ENCODE measurements at places on chromosomes 7 and 10. TPM values are rescaled to one million over a fixed set of nuclear protein-coding genes. Genes with fewer than 3 reads are reported as not detected.

The OR6B1 gene
- not detected for total RNA-seq

DNA sequence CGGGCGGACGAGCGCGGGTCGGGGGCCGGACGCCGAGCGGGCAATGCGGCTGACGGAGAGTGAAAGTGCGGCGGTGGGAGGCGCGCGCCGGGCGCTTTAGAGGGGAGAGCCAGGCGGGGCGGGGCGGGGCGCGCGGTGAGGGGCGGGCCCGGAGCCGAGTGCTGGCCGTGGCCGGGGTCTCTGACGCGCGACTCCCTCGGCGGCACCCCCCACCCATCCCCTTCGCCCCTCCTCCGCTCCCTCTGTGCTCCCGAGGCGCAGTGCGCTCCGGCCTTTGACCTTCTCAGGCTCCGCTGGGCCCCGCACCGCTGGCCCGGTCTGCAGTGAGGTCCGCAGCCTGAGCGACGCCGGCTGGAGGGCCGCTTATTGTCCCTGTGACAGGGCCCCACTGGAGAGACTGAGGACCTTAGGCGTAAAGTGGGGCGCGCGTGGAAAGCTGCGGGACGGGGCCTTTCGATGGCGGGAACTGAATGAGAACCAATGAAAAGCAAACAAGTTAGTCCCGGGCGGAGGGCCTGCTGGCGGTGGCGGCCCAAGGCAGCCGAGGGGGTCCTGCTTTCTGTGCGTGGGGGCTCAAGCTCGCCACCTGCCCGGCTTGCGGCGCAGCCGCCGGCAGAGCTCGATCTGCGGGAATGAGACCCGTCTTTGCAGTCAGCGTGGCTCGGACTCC, at the start of gene CXCL12:
Gene CXCL12 (minus strand): TSS at position 72 of the 670 bp plus-strand sequence. CDS start 92 bp downstream, outside the sequence.
- H3K27ac ChIP-seq = peak within 1 kb of the TSS; percentile 78
- H3K27me3 ChIP-seq = no peaks in the 10 kb centered on the region
- DNase-seq = no peak
- no peaks in the 10 kb centered on the region for H3K36me3 ChIP-seq

DNA sequence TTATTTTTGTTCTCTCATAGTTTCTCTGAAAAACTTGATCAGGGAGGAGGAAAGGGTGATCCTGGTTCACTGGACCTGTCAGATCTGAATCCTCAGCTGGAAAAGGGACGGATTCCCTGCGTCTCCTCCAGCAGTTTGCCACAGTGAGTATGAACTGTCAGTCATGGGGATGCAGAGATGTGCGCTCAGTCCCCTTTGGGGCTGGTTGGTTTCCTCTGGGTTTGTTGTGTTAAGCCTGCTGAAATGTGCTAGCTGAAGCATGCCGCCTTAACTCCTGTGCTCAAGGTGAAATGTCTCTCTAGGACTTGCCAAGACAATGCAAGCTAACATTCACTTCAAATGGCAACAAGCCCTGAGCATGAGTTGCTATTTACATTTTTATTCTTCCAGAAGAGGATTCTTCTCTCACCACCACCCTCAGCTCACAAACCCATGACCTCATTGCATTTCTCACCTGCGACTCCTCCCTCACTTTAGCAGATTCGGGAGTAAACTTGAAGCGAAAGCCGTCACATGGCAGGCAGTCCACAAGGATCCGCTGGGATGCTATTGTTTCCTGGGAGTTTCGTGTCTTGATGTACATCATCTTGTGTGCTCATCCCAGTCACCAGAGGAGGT, 192.9 kb upstream of the FZD8 start:
- no peaks in the 10 kb centered on the region for H3K27me3 ChIP-seq
- H3K27ac ChIP-seq = no peak overlapping the region
- no peaks in the 10 kb centered on the region for H3K36me3 ChIP-seq
- DNase-seq = no peak
- no peaks in the 10 kb centered on the region for H3K4me1 ChIP-seq

DNA sequence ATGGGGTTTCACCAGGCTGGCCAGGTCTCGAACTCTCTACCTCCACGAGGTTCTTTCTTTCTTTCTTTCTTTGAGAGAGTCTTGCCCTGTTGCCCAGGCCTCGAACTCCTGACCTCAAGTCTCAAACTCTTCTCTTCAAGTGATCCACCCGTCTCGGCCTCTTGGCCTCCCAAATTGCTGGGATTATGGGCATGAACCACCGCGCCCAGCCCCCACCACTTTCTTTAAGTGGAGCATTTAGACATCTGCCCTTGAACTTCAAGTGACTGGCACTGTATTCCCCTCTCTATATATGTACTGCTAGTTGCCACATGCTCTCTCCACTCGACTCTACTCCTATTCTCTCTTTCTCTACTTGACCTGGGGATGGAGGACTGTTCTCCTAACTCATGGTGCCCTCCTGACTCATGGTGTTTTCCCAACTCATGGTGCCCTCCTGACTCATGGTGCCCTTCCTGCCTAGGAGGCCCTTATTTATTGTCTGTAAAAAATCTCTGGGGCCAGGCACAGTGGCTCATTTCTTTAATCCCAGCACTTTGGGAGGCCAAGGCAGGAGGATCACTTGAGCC, 19.3 kb upstream of the ACHE start:
- no peaks in the 10 kb centered on the region for H3K27me3 ChIP-seq
- H3K4me3 ChIP-seq = no peak overlapping the region
- H3K27ac ChIP-seq = no peak overlapping the region
- no peaks in the 10 kb centered on the region for H3K4me1 ChIP-seq
- no peak for DNase-seq

DNA sequence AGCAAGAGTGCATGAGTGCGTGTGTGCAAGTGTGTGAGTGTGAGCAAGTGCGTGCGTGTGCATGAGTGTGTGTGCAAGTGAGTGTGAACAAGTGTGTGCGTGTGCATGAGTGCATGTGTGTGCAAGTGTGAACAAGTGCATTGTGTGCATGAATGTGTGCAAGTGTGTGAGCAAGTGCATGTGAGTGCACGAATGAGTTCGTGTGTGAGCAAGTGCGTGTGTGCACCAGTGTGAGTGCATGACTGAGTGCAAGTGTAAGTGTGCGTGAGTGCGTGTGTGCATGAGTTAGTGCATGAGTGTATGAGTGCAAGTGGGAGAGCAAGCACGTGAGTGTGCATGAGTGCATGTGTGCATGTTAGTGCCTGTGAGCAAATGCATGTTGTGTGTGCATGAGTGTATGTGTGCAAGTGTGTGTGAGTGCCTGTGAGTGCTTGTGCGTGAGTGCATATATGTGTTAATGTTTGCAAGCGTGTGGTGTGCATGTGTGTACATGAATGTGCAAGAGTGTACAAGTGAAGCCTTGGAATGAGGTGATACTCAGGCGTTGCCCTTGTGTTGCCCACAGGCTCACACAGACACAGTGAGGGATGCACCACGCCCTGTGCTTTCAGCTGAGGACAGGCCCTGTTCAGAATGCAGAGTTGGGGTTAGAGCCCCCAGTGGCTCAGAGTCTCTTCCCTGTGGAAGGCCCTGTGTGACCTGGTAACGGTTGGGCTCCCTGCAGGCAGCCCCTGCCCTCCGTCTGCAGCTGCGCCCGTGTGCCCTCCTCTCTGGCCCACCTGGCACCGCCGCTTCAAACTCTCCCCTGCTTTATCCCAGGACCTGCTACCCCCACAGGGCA, 97.1 kb downstream of the NKX6-2 start:
- DNase-seq = no peak
- no peak overlapping the region for H3K27ac ChIP-seq
- peaks cover 33% of the 10 kb centered on the region for H3K4me1 ChIP-seq
- H3K36me3 ChIP-seq = peaks cover 25% of the 10 kb centered on the region
- no peaks in the 10 kb centered on the region for H3K27me3 ChIP-seq

DNA sequence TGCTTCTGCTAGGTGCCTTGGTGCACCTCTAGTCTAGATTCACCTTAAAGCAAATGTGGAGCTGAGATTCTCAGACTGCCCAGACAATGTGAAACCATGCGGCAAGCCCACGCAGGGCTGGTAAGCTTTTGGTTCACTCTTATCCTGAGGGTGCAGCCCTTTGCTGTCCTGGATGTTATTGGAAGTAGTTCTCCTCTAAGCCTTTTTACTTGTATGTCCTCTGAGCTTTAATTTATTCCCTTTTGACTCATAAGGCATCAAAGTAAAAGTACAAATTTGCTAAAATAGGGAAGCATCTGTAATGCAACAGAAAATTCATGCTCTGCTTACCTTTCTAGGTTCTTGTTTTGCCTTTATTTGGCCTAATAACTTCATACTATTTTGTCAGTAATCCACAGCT, 186.8 kb downstream of the MACC1 start:
- no peak overlapping the region for H3K27ac ChIP-seq
- no peak for DNase-seq
- no peaks in the 10 kb centered on the region for H3K36me3 ChIP-seq
- no peaks in the 10 kb centered on the region for H3K4me1 ChIP-seq
- no peaks in the 10 kb centered on the region for H3K27me3 ChIP-seq

DNA sequence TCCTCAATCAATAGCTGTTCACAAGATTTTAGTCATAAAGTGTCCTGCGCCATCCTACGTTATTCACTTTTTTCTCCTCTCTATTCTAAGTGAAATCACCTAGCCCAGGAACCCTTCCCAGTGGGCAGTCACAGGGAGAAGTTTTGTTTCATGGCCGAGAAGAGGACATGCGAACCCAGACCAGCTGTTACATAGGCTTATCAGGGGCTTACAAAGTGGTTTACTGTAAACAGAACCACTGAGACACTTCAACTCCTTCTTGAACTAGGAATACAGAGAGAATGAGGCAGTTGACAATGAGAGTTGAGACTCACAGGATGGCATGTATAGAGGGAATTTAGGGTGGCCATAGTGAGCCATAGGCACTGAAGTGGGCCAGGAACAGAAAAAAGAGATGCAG, 246.9 kb upstream of the GLI3 start:
- H3K27ac ChIP-seq = no peak overlapping the region
- DNase-seq = no peak

DNA sequence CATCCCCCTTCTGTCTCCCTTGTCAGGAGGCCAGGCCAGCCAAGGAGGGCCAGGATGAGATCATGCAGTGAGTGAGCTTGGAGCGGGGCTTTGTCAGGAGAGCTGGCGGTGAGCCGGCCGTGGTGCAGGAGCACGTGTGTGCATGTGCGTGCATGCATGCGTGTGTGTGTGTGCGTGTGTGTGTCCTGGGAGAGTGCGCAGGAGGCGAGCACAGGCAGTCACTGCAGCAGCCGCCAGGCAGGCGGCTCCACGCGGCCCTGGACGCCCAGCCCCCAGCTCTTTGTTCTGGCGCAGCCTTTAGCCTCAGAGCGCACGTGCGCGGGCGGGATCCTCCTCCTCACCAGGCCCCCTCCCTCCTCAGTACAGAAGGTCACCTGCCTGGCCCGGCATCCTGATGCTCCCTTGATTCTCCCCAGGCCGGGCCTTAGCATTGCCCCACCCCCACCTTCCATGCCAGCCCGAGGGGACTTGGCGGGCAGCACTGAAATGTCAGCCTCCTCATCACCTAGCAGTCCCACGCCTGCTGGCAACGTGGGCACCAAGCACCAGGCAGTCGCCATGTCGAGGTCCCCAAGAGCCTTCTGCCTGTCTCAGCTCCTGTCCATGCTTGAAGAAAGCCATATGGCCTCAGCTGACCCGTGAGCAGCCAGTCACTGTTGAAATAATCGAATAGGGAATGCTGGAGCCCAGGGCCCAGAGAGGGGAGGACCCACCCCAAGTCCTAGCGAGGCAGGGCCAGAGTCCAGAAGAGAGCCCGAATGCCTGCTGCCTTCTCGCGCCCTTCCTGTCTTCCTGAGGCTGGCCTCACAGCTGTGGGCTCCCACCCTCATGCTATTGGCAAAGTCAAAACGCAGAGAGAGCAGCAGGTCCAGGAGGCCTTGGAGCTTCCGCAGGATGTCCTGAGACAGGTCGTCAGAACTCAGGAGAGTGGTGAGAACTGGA, 125.9 kb upstream of the PPIF start:
- H3K27ac ChIP-seq = peak overlapping the region; percentile 88
- no peak for DNase-seq
- no peaks in the 10 kb centered on the region for H3K27me3 ChIP-seq
- H3K4me3 ChIP-seq = no peak overlapping the region
- peaks cover 66% of the 10 kb centered on the region for H3K4me1 ChIP-seq
- H3K36me3 ChIP-seq = peaks cover 39% of the 10 kb centered on the region

- H3K4me1 ChIP-seq = peaks cover 13% of the 10 kb centered on the region
- no peaks in the 10 kb centered on the region for H3K36me3 ChIP-seq
- H3K4me3 ChIP-seq = no peak overlapping the region
- peaks cover 55% of the 10 kb centered on the region for H3K27me3 ChIP-seq
- DNase-seq = peak; percentile 81
These were observed 19.2 kb upstream of the GRID1 start for GRCh38 chr10:86385806-86386205.

DNA sequence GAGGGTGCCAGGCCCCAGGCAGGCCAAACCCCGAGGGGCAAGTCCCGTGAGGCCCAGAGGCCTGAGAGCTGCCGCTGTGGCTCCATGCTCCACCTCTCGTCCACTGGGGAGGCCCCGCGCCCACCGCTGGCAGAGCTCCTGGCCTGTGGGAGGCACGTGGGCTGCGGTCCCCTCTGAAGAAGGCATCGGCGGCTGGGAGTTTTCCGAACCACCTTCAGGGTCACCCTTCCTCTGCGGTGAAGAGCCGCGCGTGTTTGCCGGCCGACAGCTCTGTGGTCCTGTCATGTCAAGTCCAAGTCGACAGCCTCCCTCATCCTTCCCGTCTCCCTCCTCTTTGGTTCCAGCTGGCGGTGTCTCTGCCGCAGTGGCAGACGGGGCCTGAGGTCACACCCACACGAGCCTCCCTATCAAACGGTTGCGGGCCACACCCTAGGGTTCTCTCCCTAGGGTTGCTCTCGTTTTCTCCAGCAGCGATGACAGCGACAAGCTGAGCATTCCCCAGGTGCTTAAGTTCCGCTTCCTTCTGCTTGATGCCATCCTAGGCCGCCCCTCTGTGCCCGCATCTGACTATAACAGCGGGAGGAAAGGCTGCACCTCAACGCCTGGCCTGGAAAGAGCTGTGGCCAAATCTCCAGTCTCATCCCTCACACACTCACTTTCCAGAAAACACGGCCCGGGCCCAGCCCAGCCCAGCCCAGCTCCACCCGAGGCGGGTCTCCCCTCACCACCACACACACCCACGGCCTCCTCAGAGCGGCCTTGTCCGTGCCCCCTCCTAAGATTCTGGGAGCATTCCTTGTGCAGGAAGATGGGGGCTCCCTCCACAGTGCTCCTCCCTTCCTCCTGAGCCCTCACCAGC, 185.0 kb downstream of the ELFN1 start:
- H3K27ac ChIP-seq = no peak overlapping the region
- H3K4me1 ChIP-seq = no peaks in the 10 kb centered on the region
- H3K27me3 ChIP-seq = no peaks in the 10 kb centered on the region

The MSS51 gene
- 1.2 TPM for total RNA-seq

The PDE6C gene
- total RNA-seq = not detected

DNA sequence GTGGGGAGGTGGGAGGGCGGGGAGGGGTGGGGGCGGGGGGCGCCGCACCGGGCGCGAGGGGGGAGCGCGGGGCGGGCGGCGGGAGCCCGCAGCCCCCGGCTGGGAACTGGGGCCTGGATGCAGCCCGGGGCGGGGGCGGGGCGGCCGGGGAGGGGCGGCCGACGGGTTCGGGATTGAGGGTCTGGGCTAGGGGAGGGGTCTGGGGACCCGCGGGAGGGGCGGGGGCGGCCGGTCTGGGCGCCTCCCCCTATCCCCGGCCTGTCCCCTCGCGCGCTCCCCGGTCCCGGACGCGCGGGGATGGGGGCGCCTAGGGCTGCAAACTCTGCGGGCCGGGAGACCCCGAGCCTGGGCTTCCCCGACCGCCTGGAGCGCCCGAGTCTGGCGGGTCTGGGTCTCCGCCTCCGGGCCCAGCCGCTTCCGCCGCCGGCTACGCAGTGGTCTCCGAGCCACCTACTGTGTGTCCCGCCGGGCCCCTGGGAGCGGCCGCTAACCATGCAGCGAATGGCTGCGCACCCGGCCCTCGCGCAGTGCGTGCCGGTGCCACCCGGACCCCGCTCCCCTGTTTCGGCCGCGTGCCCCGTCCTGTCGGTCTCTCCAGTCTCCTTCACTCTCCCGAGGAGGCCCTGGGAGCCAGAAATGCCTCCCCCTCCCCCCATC, 375 bp upstream of the FGF8 start:
- H3K4me3 ChIP-seq = peak overlapping the region; percentile 38
- peaks cover 56% of the 10 kb centered on the region for H3K27me3 ChIP-seq
- H3K36me3 ChIP-seq = no peaks in the 10 kb centered on the region
- DNase-seq = no peak

Measured in esophagus muscularis mucosa (tissue), 4 donors.